Right renal pelvis (tissue), 4 donors: ENCODE measurements at places on chromosomes 16 and 17. TPM values are rescaled to one million over a fixed set of nuclear protein-coding genes. Genes with fewer than 3 reads are reported as not detected.

DNA sequence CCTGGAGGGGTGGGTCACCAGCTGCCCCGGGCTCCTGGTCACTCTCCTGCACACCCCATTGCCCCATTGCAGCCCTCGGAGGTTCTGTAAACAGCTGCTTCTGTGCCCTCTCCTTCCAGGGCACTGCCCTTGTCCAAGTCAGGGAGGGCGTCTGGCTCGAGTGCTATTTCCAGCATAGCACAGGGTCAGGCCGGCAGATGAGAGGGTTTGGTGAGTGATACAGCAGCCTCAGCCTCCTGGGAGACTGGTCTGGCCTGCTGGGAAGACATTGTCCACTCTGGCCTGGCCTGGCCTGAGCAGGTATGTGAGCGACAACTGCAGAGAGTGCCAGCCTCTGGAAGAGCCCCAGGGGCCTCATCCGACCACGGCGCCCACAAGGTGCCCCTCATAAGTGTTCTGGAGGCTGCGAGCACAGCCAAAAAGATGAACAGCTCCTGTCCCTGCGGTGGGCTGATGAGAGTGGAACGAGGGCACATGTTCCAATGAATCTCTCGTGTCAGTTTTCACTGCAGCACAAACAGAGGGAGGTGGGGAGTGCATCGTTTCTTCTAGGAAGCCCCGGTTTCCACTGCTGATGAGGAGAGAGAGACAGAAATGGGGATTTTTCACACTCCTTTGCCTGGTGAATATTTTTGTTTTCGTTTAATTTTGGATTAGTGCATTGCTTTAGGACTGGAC lies 105.8 kb upstream of the SDK2 start:
- DNase-seq, result no peak

GRCh38 chr16:85539084-85539483 lies 74.0 kb upstream of the GSE1 start:
- DNase-seq, result no peak

DNA sequence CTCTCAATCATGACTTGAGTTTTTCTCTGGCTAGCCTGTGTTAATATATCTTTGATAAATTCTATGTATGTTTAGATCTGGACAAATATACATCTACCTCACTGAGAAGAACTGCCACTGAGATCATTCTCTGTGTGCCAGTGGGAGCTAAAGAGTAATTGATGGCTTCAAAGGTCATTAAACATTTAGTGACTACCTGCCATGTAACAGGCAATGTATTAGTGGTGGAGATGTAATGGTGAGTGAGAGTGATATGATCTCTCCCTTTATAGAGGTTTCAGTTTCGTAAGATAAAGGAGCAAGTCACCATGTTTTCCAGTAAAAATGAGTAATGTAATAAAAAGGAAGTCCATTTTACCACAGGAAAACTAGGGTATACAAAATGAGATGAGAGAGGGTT lies 235.8 kb upstream of the CDH8 start:
- no peak for DNase-seq

The PIRT gene
- 0.21 TPM for polyA plus RNA-seq

The RUNDC3A gene
- 3.1 TPM for polyA plus RNA-seq

The KRTAP4-5 gene
- polyA plus RNA-seq, result not detected
